ENCODE measurements at places on chromosomes 11 and 22. TPM values are rescaled to one million over a fixed set of nuclear protein-coding genes. Genes with fewer than 3 reads are reported as not detected.

DNA sequence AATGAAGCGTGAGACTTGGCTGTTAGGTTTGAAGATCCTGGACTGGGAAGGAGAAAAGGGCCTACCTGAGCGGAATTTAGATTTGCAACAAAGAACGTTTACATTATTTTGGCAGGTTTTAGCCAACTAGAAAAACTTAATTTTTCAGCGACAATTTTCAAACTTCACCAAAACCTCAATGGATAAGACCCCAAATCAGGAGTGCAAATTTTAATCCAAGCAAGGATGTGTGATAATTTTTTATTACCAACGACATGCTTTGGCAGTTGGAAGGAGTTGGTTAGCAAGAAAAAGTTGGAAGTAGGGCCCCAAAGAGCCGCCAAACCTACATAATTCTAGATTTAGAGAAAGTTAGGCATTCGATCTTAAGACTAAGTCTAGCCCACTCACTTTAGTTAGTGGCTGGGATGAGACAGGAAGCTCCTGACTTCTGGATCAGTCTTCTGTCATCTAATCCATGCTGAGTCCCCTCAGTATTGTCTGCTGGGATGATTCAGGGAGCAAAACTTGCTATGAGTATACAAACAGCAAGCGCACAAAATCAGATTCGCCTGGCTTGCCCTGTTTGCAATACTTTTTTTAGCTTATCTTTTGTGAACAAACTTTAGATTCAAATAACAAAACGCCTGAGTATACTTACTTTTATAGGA, 787 bp upstream of the RDX start:
- peak overlapping the region; percentile 19 for H3K27ac ChIP-seq
- peaks cover 5% of the 10 kb centered on the region for H3K36me3 ChIP-seq
- peaks cover 15% of the 10 kb centered on the region for H3K4me1 ChIP-seq
- DNase-seq: peak; percentile 21

GRCh38 chr22:45897736-45898135, 79.2 kb downstream of the WNT7B start:
- H3K27me3 ChIP-seq: peaks cover 11% of the 10 kb centered on the region
- no peak for DNase-seq
- H3K36me3 ChIP-seq: no peaks in the 10 kb centered on the region
- no peak overlapping the region for H3K27ac ChIP-seq

GRCh38 chr11:62707277-62707861, at the start of the genes BSCL2 and GNG3:
TSS of gene BSCL2 (minus strand) at chr11:62707424. CDS start at chr11:62707195, 229 bp downstream.
TSS of gene GNG3 (plus strand) at chr11:62707676. CDS start at chr11:62708296, 620 bp downstream.
- peaks cover 46% of the 10 kb centered on the region for H3K36me3 ChIP-seq
- H3K27me3 ChIP-seq: no peaks in the 10 kb centered on the region
- no peak for DNase-seq
- H3K4me3 ChIP-seq: peak within 1 kb of the TSS; percentile 92
- H3K4me1 ChIP-seq: peaks cover 25% of the 10 kb centered on the region

GRCh38 chr11:127059750-127060149, 59.2 kb upstream of the KIRREL3 start:
- H3K36me3 ChIP-seq: peaks cover 6% of the 10 kb centered on the region
- no peak for DNase-seq

GRCh38 chr11:40642284-40642683, 817.2 kb downstream of the LRRC4C start:
- H3K27ac ChIP-seq: no peak overlapping the region
- H3K36me3 ChIP-seq: no peaks in the 10 kb centered on the region
- no peaks in the 10 kb centered on the region for H3K27me3 ChIP-seq

DNA sequence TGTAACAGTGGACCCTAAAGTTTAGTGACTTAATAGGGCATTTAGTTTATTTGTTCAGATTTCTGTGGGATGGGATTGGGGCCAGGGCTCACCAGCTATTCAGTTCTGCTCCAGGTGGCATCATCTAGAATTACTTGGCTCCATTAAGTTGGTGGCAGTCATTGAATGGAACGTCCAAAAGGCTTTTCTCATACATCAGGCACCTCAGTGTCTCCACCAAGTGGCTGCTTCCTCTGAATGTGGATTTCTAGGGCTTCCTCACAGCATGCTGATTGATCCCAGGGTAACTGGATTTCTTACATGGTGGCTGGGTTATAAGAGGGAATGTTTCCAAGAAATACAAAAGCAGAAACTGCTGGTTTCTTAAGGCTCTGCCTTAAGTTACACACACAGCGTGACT, 34.7 kb downstream of the USP47 start:
- H3K4me1 ChIP-seq: peaks cover 31% of the 10 kb centered on the region
- H3K27ac ChIP-seq: no peak overlapping the region
- no peaks in the 10 kb centered on the region for H3K27me3 ChIP-seq
- H3K36me3 ChIP-seq: peaks cover 9% of the 10 kb centered on the region
- peak; percentile 18 for DNase-seq
- no peak overlapping the region for H3K4me3 ChIP-seq

GRCh38 chr11:107040433-107041087, 22.3 kb upstream of the GUCY1A2 start:
- H3K27me3 ChIP-seq: no peaks in the 10 kb centered on the region
- H3K4me3 ChIP-seq: no peak overlapping the region
- H3K36me3 ChIP-seq: no peaks in the 10 kb centered on the region
- H3K27ac ChIP-seq: no peak overlapping the region

DNA sequence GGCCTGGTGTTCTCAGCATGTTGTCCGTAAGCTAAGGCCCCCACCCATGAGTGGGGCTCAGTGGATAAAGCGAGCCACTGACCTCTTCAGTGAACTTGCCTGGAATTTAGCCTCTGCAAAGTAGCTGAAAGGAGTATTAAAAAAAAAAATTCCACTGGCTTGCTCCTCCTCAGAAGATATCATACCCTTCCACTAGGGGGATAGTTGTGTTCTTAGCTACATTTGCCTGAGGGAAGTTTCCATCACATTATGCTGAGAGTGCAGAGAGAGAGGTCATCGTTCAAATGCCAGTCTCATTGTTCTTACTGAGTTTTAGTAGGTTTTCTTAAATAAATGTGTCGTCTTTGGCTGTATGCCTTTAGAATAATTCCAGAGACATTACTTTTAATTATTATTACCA, 879.7 kb downstream of the JRKL start:
- no peaks in the 10 kb centered on the region for H3K36me3 ChIP-seq
- H3K27ac ChIP-seq: no peak overlapping the region
- peaks cover 53% of the 10 kb centered on the region for H3K27me3 ChIP-seq
- H3K4me1 ChIP-seq: no peaks in the 10 kb centered on the region
- no peak overlapping the region for H3K4me3 ChIP-seq

- peak; percentile 16 for DNase-seq
- peaks cover 12% of the 10 kb centered on the region for H3K36me3 ChIP-seq
- H3K4me1 ChIP-seq: no peaks in the 10 kb centered on the region
- no peak overlapping the region for H3K27ac ChIP-seq
- H3K4me3 ChIP-seq: no peak overlapping the region
These were observed 57.0 kb downstream of the CERK start for GRCh38 chr22:46681010-46681409.

GRCh38 chr22:50684501-50684900, 11.9 kb downstream of the SHANK3 start:
- peaks cover 5% of the 10 kb centered on the region for H3K4me1 ChIP-seq
- no peak overlapping the region for H3K4me3 ChIP-seq
- no peak overlapping the region for H3K27ac ChIP-seq

DNA sequence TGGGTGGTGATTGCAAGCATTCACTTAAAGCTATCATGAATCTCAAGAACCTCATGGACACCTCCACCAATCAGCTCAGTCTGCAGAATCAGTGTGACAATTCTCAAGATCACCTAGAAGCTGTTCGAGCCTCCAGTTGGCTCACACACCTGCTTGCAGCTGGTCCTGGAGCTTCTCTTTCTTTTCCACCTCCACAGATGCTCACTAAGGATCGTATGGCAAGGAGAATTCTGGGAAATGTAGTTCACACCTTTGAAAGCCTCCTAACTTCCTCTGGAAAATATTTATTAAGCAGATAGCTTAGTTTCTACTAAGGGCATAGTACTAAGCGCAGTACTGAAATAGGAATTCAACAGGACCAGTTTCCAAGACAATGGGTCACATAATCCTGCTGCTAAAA, 26.2 kb downstream of the FSHB start:
- no peak overlapping the region for H3K4me3 ChIP-seq
- no peaks in the 10 kb centered on the region for H3K36me3 ChIP-seq
- no peak for DNase-seq
- peaks cover 13% of the 10 kb centered on the region for H3K4me1 ChIP-seq
- H3K27me3 ChIP-seq: no peaks in the 10 kb centered on the region

- H3K27me3 ChIP-seq: peaks cover 29% of the 10 kb centered on the region
- no peak for DNase-seq
- no peaks in the 10 kb centered on the region for H3K36me3 ChIP-seq
- no peak overlapping the region for H3K4me3 ChIP-seq
- no peak overlapping the region for H3K27ac ChIP-seq
- no peaks in the 10 kb centered on the region for H3K4me1 ChIP-seq
These were observed 54.8 kb upstream of the OLFML1 start for GRCh38 chr11:7430496-7430895.

DNA sequence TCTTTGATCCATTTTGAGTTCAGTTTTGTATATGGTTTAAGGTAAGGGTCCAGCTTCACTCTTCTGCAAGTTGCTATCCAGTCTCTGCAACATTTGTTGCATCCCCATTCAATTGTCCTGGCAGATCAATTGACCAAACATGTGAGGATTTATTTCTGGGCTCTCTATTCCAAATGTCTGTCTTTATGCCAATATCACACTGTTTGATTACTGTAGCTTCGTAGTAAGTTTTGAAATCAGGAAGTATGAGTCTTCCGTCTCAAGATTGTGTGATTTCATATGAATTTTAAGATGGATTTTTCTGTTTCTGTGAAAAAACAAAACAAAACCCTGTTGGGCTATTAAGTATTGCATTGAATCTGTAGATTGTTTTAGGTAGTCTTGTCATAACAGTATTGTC, 17.0 kb downstream of the APLP2 start:
- no peak overlapping the region for H3K4me3 ChIP-seq
- H3K36me3 ChIP-seq: peaks cover 7% of the 10 kb centered on the region
- no peak for DNase-seq

GRCh38 chr11:118883004-118883367, 706 bp upstream of the CXCR5 start:
- DNase-seq: no peak
- H3K4me1 ChIP-seq: peaks cover 6% of the 10 kb centered on the region
- peaks cover 11% of the 10 kb centered on the region for H3K27me3 ChIP-seq
- no peaks in the 10 kb centered on the region for H3K36me3 ChIP-seq

DNA sequence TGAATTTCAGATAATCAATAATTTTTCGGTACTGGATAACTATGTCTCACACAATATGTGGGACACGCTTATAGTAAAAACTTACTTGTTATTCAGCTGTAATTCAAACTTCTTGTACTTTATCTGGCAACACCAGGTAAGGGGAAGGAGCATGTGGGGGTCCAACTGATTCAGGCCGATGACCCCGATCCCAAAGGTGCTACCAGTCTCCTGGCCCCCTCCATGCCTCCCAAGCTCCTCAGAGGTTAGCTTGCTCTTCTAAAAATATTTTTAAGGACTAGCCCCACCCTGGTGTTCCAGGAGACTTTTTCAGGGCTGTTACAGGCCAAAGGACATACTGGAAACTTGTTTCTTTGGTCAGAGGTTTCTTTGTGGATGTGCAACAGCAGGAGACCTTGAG, 61.8 kb upstream of the ALX4 start:
- H3K4me1 ChIP-seq: no peaks in the 10 kb centered on the region
- no peaks in the 10 kb centered on the region for H3K36me3 ChIP-seq
- DNase-seq: no peak
- H3K4me3 ChIP-seq: no peak overlapping the region
- no peak overlapping the region for H3K27ac ChIP-seq

GRCh38 chr11:121349790-121350189, 57.2 kb downstream of the SC5D start:
- H3K4me3 ChIP-seq: no peak overlapping the region
- no peak overlapping the region for H3K27ac ChIP-seq
- peaks cover 35% of the 10 kb centered on the region for H3K27me3 ChIP-seq
- DNase-seq: no peak

- H3K4me3 ChIP-seq: peak overlapping the region; percentile 81
- peaks cover 47% of the 10 kb centered on the region for H3K36me3 ChIP-seq
- no peak for DNase-seq
- no peaks in the 10 kb centered on the region for H3K27me3 ChIP-seq
- H3K4me1 ChIP-seq: peaks cover 34% of the 10 kb centered on the region
These were observed 595 bp downstream of the TRIM66 start for GRCh38 chr11:8681837-8682302.

GRCh38 chr11:66843776-66844495, 695 bp downstream of the RCE1 start:
- DNase-seq: no peak
- H3K4me3 ChIP-seq: peak overlapping the region; percentile 82
- H3K4me1 ChIP-seq: peaks cover 28% of the 10 kb centered on the region
- peak overlapping the region; percentile 94 for H3K27ac ChIP-seq

GRCh38 chr22:23100124-23100801, 29.9 kb downstream of the GNAZ start:
- H3K27me3 ChIP-seq: no peaks in the 10 kb centered on the region
- H3K27ac ChIP-seq: no peak overlapping the region
- H3K4me1 ChIP-seq: no peaks in the 10 kb centered on the region
- H3K4me3 ChIP-seq: no peak overlapping the region
- no peak for DNase-seq

GRCh38 chr11:94675239-94675638, 92.9 kb upstream of the AMOTL1 start:
- no peaks in the 10 kb centered on the region for H3K27me3 ChIP-seq
- no peaks in the 10 kb centered on the region for H3K36me3 ChIP-seq
- peaks cover 36% of the 10 kb centered on the region for H3K4me1 ChIP-seq
- DNase-seq: peak; percentile 40

The OR4A16 gene
- not detected for total RNA-seq

The RFPL3 gene
- not detected for total RNA-seq

The SAA2 gene
- 12.2 TPM for total RNA-seq

The TNNI2 gene
- total RNA-seq: 43.3 TPM

The OR2AG1 gene
- total RNA-seq: not detected

The RAG2 gene
- not detected for total RNA-seq

The OR51B2 gene
- total RNA-seq: not detected

The CHRM1 gene
- not detected for total RNA-seq

The PPFIA1 gene
- 78.8 TPM for total RNA-seq

The LARGE2 gene
- 0.91 TPM for total RNA-seq

The CARNS1 gene
- total RNA-seq: not detected

The SLC16A8 gene
- total RNA-seq: not detected

The UPK3A gene
- total RNA-seq: not detected

The CBL gene
- 45.7 TPM for total RNA-seq

The C11orf21 gene
- not detected for total RNA-seq

The OR8G1 gene
- not detected for total RNA-seq

The JAML gene
- 0.10 TPM for total RNA-seq

The OR2D3 gene
- not detected for total RNA-seq

The PRR33 gene
- not detected for total RNA-seq

The RAB36 gene
- 8.8 TPM for total RNA-seq

The MS4A15 gene
- total RNA-seq: not detected

The RGL4 gene
- total RNA-seq: not detected

The VSIG10L2 gene
- not detected for total RNA-seq

The OR52E5 gene
- total RNA-seq: not detected

The CACNA1I gene
- 0.02 TPM for total RNA-seq

Data from MCF 10A (cell line).